Stimulated activated CD4-positive, alpha-beta T cell treated with anti-CD3 and anti-CD28 coated beads, Interleukin-1b, Interleukin-23, amount 100 ng/mL, for 1 hour (primary cell): ENCODE measurements at places on chromosomes 5 and 9.

DNA sequence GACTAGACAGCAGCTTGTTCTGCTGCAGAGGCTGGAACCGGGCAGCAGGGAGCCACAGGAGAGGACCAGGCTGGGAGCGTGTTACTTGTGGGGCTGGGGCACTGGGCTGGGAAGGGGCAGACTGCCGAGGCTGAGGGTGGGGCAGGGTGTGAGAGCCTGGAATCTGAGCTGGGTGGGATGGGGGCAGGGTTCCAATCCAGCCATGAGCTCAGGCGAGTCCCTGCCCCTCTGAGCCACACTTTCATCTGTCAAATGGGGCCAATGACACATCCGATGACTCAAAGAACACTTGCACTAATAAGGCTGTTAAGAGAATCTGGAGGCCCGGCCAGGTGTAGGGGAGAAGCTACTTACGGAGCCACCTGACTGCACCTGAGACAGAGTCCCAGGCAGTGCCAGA is 18.7 kb upstream of the WDR38 start:
- no peak for DNase-seq

DNA sequence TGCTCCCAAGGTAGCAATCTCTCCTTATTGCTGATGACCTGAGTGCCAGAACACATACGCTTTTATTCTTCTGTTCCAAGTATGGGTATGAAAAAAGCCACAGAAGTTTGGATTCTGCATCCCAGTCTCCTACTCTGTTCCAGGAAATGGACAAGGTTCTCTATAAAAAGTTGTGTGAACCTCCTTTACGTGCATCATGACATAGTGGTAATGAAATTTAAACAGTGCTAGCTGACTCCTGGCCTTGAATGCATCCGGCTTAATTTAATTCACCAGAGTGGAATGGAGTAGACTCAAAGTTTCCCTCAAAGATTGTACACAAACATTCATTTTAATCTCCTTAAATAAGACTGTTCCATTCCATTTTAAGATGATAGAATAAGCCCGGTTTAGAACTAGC is 68.9 kb downstream of the LURAP1L start:
- no peak for DNase-seq

- DNase-seq: no peak
These were observed 1.4 kb downstream of the IL11RA start for GRCh38 chr9:34653151-34654072.

GRCh38 chr5:1727571-1727970 is 72.1 kb downstream of the MRPL36 start:
- no peak for DNase-seq

- DNase-seq: no peak
These were observed 316.5 kb downstream of the BNC2 start for GRCh38 chr9:16553869-16554540.

GRCh38 chr9:76219560-76220151 is 174.6 kb downstream of the RFK start:
- no peak for DNase-seq

GRCh38 chr9:20508242-20508641 is 114.1 kb downstream of the MLLT3 start:
- DNase-seq: no peak

DNA sequence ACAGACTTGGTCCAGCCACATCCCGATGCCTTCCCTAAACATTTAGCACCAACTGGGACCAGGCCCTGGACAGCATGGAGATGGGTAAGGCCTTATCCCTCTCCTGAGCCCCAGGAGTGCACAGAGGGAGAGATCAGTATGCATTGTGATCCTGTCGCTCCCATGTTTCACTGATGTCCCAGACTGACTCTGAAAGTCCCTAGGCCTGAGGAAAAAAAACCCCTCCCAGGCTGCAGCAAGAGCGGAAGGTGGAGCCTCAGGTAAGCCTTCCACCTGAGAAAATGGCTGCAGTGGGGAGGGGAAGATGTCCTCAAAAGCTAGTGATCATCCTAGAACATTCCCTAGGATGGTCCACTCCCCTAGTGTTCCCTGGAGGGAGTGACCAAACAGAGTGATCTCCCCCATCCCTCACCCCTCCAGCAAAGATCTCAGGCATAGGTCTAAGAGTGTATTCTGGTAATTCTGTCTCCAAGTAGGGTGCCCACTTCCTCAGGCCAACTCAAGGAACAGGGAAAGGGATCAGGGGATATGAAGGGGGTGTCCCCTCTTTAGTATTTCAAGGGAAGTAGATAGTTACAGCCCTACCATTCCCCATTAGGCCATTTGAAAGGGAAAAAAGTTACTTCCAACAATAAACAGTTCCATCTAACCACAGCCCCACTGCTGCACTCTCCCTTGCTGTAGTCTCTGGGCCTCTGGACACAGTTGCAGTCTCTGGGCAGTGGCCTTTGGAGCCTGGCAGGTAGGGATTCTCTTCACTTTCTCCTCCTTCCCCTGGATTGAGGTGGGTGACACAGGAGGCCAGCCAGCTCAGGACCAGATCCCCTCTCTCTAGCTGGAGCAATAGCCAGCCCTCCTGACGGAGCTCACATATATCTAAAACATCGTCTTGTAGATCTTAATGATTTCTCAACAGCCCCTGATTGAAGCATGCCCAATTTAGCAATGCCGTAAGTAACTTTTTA is 6.8 kb upstream of the CXXC5 start:
- no peak for DNase-seq

- no peak for DNase-seq
These were observed 17.9 kb downstream of the CCDC171 start for GRCh38 chr9:15570769-15571168.

GRCh38 chr9:87599901-87600610 is 102.4 kb downstream of the DAPK1 start:
- no peak for DNase-seq

DNA sequence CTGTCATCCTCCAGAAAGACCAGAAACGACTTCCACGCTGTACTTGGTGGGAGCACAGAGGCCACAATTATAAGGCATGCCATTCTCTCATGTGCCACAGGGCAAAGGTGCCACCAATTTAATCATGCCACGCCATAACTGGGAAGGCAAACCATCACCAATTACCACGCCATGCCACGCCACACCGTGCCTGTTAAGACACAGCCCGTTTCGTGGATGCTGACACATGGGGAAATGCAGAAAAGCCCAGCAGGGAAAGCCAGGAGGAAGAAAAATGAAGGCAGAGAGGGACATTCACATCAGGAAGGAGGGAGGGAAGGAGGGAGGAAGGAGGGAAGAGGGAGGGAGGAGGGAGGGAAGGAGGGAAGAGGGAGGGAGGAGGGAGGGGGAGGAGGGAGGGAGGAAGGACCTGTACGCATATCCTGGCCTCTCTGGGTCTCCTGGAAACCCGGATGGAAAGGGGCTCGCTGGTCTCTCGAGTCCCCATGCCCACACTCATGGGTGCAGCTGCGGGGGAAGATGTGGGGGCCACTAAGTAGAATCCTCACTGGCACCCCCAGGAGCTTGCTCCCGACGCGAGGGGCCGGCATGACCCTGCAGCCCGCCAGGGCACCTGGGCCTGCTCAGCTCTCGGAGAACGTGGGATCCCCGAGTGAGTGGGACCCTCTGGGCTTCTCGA is 61.7 kb upstream of the UBAC1 start:
- DNase-seq: no peak

- DNase-seq: no peak
These were observed 1.6 kb upstream of the PAIP2 start for GRCh38 chr5:139340051-139340450.

- DNase-seq: no peak
These were observed 12.2 kb upstream of the SPDL1 start for GRCh38 chr5:169571355-169571754.

DNA sequence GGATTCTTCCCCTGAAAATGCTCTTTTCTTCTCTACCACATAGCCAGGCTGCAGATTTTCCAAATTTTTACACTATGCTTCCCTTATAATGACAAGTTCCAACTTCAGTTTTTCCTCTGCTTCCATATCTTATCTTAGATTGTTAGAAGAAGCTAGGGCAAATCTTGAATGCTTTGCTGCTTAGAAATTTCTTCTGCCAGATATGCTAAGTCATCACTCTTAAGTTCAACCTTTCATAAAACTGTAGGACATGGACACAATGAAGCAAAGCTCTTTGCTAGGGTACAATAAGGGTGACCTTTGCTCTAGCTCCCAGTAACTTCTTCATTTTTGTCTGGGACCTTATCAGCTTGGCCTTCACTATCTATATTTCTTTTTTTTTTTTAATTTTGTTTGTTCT is 88.7 kb downstream of the NXNL2 start:
- DNase-seq: no peak

DNA sequence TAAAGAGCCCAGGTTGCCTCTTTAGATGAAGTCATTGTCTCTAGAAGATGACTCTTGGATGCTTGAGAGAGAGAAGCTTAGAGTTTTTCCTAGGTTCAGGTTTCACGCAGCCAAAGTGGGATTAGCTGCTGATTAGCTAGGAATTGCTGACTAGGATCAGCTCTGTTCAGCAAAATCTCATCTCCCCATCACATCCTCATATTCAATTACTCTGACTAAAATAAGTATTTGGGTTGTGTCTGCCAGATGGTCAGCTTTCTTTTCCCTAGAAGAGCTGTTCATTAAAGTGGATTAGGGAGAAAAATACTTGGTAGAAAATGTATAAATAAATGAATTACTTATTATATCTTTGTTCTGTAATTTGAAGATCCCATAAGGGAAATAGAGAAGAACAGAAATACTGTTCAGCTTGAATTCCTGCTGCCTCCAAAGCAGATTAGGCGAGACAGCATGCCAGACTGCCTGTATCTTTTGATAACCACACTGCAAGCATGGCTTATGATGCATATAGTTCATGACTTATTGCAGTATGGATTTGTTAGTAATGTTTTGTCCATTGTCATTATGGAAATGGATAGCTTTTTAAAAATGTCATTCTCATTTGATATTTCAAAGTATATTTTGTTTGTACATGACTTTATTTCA is 184.8 kb upstream of the CD180 start:
- no peak for DNase-seq

GRCh38 chr5:108619815-108620214 is 127.9 kb upstream of the FER start:
- no peak for DNase-seq

GRCh38 chr9:127541176-127541575 is 70.9 kb upstream of the STXBP1 start:
- no peak for DNase-seq

- no peak for DNase-seq
These were observed 12.0 kb downstream of the REXO4 start for GRCh38 chr9:133405508-133406438.

GRCh38 chr9:22649384-22649783 is 202.8 kb downstream of the DMRTA1 start:
- no peak for DNase-seq

- no peak for DNase-seq
These were observed 57.4 kb downstream of the TMEM38B start for GRCh38 chr9:105751761-105752160.

- DNase-seq: no peak
These were observed 295.8 kb upstream of the SGCD start for GRCh38 chr5:156031181-156031580.

- DNase-seq: no peak
These were observed 1.3 kb downstream of the SPOUT1 start for GRCh38 chr9:128828267-128828666.

DNA sequence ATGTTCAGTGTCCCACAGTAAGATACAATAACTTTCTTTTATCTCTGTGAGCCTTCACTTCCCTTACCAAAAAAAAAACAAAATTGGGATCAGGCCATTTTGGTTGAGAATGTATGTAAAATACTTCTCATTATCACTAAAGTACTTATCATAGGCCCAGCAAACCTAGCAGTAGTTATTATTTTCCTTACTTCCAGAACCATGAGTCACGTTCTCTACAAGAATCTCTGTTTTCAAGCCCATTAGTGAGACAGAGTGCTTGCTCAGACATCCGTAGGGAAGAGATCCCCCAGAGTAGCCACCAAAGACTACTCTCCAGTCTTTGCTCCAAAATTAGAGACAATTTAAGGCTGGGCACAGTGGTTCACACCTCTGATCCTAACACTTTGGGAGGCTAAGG is 103.9 kb upstream of the NR5A1 start:
- no peak for DNase-seq

DNA sequence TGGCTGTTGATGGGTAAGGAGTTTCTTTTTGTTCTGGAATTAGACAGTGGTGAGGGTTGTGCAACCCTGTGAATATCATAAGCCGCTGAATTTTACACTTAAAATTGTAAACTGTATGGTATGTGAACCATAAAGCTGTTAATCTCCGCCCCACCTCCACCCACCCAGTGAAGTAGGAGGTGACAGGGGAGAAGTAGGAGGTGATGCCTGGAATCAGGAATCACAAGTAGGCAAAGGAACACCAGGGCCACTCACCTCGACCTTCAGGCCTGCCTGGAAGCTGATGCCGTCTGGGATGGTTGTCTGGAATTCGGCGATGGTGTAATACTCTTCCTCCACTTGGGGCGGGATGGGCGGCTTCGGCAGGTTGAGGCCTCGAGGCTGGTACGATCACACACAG is 62.3 kb upstream of the UBTD2 start:
- DNase-seq: no peak

DNA sequence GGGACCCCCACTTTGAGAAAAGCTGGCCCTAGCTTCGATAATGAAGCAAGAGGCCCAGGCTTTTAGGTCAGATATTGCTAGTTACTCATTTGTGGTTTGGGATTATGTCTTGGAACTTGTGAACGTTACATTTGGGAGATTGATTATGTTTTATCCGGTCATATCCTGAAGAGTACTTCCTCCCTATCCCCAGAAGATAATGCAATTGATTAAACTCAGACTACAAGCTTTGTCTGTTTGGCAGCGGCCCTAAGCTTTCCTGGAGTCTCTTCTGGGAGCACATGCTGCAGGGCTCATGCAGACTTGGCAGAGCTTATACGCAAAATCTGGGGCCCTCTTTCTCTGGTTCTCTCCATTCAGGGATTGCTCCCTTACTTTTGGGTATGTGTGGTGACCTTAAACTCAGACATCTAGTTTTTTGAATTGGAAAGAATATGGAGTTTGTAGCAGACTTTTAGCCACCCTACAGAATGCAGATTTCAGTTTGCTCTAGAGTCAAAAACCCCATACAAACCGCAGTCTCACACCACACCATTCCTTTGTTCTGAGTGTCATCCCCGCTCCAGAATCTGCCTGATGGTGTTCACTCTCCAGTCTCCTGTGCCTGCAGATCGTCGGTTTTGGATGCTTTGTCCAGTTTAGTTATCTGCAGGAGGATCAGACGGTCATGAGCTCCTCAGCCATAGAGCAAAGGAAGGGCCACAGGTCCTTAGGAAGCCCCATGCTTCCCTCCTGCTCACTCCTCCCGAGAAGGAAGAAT is 449.5 kb upstream of the TRPC7 start:
- DNase-seq: no peak

GRCh38 chr5:37876943-37877342 is 37.1 kb upstream of the GDNF start:
- DNase-seq: no peak

GRCh38 chr9:82799286-82799685 is 263.7 kb downstream of the RASEF start:
- DNase-seq: no peak

- DNase-seq: no peak
These were observed 379.9 kb upstream of the IRX4 start for GRCh38 chr5:2262620-2263019.

GRCh38 chr5:132430746-132431145 is 59.8 kb downstream of the IRF1 start:
- no peak for DNase-seq

GRCh38 chr5:126395198-126395597 is 28.0 kb upstream of the GRAMD2B start:
- DNase-seq: no peak
